ENCODE measurements at places on chromosomes 3 and 15.
A peak's percentile ranks its signal among the peaks of the same experiment; 100 is the strongest.

DNA sequence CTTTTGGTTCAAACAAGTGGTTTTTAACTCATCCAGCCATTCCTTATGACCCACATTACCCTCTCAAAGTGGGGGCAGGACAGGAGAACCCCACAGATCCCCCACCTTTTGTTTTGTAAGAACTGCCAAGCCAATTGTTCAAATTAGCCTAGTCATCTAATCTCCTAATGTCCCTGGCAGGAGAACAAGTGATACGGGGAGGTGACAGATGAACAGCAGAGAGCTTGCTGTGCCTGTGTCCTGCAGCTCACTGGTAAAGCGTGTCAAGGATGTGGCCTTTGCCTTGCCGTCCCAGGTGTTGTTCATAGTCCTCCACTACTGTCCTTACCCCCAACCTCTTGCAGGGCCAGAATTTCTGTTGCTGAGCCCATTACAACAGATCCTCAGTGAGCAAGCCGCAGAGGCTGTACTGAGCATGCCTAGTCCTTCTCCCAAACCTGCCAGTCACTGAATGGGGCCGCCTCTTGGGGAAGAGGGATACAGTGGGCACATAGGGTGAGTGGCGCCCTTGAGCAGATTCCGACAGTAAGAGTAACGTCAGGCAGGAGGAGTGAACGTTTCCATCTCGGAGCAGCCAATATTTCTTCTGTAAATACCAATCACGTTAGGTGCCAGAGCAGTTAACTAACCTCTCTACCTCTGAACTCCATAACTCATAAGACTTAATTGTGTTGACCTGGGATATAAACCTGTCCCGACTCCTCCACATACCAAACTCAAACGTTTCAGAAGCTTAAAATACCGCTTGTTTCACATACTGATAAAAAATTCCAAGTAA is 87.4 kb downstream of the ITPR1 start:
- DNase-seq = no peak

DNA sequence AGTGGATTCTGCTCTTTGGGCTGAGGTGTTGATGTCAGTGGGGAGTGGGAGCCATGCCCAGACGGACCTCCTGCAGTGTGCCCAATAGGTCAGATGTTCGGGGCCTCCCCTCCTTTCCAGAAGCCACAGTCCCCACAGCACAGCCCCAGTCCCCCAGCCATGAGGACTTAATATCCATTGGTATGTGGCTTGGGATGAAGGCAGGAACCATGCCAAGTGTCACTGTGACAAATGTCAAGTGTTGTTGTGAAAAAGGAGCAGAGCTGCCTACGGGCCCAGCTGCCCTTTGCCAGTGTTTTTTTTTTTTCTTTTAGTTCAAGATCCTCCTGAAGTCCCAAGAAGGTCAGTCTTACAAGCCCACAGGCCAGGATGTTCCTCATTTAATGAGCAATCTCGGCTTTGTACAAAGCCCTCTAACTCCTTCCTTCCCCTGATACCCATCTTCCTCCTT is 12.2 kb downstream of the SEMA3G start:
- DNase-seq = no peak

DNA sequence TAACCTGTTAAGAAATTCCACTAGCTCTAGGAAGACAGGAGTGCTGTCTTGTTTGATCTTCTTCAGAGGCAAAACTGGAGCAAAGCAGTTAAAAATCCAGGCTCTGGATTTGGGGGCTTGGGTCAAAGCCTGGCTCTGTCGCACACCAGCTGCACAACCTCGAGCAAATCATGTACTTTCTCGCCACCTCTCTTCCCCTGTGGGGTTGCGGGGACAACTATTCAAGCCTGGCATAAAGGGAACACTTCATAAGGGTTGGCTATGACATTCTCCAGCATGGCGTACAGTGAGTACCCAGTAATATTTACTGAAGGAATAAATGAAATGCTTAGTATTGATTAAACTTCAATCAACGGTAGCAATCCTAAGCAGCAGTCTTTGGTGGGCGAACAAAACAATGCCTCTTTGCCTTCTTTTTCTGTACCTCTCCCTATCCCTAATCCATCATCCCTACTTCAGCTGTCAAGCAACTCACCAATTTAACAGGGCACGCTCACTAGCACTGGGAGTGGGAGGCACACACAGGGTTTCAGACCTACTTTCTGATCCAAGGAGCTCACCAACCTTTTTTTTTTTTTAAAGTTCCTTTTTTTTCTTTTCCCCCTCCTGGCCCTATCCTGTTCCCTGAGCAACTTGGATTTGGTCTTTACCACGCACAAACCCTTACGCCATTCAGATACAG is 33.0 kb downstream of the GNB5 start:
- no peak for DNase-seq

- no peak for DNase-seq
These were observed 168.6 kb downstream of the SHQ1 start for GRCh38 chr3:72679540-72680198.

DNA sequence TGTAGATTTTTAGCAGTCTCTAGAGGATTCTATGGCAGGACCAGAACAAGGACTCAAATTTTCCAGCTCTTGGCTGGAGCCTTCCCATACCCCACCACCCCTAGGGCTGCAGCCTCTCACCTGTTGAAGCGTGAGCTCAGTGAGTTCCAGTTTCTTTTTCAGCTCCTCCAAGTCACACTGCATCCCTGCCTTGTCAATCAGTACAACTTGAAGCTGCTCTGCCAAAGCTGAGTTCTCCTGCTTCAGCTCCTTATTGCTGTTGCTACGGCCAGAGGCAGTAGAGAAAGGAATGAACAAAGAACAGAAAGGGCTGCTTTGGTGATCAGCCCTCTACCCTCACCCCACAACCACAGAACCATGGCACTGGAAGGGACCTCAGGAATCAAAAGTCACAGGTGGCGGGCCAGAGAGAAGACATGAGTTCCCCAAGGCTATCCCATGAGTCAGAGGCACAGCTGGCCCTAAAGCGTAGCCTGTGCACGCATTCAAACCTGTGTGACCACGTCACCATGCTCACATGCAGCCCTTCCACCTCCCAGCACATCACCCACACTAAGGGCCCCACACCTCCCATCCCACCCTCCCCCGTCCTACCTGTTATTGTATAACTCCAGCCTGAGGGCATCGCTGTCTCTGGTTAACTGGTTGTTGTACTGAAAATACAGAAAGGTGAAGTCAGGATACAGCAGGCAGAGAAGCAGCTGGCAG is 83.3 kb upstream of the C2CD4B start:
- no peak for DNase-seq

GRCh38 chr3:189225431-189225830 is 53.7 kb downstream of the TPRG1 start:
- DNase-seq = no peak

GRCh38 chr15:72237029-72237852 is 6.3 kb upstream of the PKM start:
- DNase-seq = peak; percentile 77

- peak; percentile 40 for DNase-seq
These were observed 30.6 kb upstream of the ZSCAN2 start for GRCh38 chr15:84570164-84570735.

DNA sequence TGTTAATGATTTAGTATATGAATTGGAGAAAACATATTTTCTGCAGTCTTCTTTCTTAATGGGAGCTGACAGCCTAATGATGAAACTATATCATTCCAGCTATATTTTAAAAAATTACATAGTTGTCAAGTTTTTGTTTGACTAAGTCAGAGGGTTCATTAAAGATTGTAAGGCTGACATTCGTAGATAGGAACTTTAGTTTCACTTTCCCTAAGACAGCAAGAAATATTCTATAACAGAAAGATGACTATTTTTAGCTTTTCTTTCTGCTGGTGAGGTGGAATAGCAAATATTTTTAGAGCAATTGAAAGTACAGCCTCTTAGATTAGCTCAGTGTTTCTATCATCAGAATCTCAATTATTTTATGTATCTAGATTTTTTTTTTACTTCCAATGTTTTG is 60.2 kb downstream of the PIAS1 start:
- no peak for DNase-seq

DNA sequence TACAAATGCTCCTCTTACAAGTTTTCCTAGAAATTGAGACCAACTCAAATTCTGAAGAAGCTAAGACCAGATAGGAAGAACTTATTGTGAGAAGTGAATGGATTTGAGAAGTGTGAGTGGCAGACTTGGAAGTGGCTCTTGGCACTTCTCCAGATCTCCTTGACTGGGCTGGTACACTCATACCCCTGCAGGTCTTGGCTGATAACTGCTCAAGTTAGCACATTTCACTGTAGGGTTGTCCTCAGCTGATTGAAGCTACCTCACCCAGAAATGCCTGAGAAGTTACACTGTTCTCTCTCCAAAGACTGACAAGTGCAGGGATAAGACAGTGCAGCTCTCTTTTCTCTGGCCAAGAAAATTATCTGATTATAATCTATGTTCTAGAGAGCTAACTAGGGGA is 16.5 kb upstream of the CLDN1 start:
- no peak for DNase-seq

GRCh38 chr3:44339181-44340057 is 853 bp downstream of the TCAIM start:
- DNase-seq = no peak

DNA sequence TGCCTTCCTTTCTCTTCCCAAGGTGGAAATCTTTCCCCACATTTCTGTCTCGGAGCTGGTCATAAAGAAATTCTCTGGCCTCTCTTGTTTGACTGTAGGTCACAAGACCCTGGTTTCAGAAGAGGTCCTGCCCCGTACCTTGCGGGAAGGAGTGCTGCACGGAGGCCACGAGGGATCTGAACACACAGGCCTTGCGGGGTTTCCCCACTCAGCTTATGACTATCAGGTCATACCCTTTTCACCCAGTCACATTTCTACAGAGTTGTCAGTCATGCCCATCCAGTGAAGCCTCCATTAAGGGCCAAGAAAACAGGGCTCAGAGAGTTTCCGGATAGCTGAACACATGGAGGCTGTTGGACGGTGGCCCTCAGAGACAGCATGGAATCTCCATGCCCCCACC is 54.7 kb upstream of the ATP13A3 start:
- DNase-seq = no peak

DNA sequence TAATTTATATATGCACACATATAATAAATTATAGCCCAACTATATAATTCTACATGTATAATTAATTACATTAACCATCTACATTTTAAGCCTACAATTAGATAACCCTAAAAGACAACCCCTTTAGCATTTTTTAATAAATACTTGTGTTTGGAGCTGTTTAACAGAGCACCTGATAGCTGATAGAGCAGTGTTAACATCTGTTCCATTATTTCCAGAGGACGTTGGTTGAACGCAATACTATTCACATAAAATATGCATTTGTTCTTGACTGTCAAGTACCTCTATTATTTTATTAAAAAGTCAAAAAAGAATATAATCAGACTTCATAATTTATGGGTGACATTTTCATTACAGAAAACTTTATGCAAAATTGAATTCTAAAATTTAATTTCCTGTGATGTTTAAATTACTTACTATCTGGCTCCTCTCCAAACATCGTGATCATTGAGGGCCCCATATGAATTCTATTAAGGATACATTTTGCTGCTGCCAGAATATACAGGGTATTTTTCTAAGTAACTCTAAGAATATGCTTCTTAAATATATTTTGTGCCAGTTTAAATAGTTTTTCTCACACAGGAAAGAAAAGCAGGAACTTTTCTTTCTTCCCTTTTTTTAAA is 234.3 kb downstream of the SHOX2 start:
- no peak for DNase-seq

- DNase-seq = no peak
These were observed 342.1 kb upstream of the CCDC54 start for GRCh38 chr3:107035176-107035575.

DNA sequence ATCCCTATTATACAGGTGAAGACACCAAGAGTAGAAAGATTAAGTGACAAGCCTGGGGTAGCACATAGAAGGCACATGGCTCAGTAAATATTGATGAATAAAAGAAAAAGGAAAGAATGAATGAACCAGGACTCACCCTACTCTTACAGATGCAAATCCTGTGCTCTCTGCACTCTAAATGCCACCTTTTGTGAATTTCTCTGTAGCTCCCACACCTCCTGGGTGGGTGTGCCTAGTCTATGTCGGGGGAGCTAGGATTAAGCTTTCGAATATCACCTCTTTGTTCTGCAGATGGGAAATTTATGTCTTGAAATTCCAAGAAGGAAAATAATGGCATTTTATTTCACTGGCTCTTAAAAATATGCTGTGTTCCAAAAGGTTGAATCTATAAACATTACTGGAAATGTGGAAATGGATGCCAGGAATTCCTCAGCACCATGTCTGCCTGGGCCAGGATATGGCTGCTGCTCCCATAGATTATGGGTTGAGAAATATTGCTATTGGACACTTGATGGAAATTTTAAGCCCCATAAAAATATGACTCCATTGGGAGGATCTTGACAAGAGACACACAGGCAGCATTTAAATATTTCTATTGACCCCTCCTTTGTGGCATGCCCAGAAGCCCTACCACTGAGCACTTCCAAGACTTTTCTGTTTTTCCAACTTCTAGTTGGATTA is 43.3 kb downstream of the CCNB2 start:
- DNase-seq = no peak

- no peak for DNase-seq
These were observed 74.2 kb upstream of the ABHD17C start for GRCh38 chr15:80620931-80621330.

- DNase-seq = no peak
These were observed 307.6 kb downstream of the GAP43 start for GRCh38 chr3:115930922-115931321.

DNA sequence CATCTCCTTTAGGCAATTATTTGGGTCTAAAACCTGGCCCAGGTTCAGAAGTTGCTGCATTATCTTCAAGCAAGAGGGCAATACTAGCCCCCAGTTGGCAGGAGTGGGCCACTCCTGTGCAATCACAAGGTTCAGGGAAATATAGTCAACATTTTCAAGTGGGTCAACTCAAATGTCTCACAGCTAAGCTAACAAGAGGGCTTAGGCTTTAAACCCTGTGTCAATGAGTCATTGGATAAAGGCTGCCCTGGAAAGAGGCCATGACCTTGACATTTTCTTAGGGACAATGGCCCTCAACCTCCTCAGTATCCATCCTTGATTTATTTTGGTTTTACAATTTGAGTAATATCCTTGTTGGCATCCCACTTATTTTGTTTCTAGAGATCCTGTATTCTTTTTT is 73.5 kb upstream of the DCP1A start:
- DNase-seq = no peak

DNA sequence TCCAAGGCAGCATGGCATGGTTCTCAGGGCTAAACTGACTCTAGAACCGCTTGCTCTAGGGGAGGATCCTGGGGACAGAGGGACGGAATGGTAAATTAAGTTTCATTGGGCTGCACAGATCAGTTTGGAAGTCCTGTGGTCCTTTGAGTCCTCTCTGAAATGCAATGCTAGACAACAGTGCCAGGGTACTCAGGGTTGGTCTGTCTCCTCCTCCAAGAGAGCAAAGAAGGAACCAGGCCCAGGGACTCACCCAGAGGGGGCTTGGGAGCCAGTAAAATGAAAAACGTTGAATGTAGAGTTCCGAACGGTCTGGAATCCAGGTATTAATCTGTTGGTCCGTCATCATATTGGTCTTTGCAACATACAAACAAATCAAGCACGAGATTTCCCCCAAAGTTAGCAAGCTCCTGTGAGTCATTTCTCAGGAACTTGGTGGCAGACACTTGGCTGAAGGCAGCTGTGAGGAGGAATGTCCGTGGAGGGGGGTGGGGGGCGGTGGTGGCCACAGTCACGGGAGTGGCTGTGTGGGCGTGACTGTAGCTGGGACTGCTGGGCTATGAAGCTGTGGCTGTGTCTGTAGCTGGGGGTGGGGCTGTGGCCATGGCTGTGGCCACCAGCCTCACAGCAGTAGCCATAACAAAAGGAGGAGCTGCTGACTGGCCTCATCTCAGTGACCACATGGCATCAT is 361.0 kb downstream of the SHQ1 start:
- DNase-seq = peak; percentile 50

GRCh38 chr3:66822186-66823008 is 175.7 kb upstream of the KBTBD8 start:
- DNase-seq = peak; percentile 51

- no peak for DNase-seq
These were observed 584.9 kb downstream of the AGBL1 start for GRCh38 chr15:86664581-86664980.

Measured in stimulated activated CD4-positive, alpha-beta T cell treated with anti-CD3 and anti-CD28 coated beads, Interleukin-12 subunit alpha, Interleukin-12 subunit beta, amount 100 ng/mL, for 48 hours (primary cell).